HuH-7.5 (cell line): ENCODE measurements at places on chromosomes 2 and 18.

GRCh38 chr2:219000569-219000960 lies 7.3 kb upstream of the CRYBA2 start:
- no peak for DNase-seq

- DNase-seq: no peak
Measured at GRCh38 chr2:109537565-109538222, 76.1 kb downstream of the SEPTIN10 start.

- DNase-seq: no peak
Measured at GRCh38 chr2:44244135-44244871, 31.0 kb upstream of the SLC3A1 start.

- no peak for DNase-seq
Measured at GRCh38 chr2:62293490-62294271, 97.8 kb downstream of the B3GNT2 start.

- DNase-seq: no peak
Measured at GRCh38 chr2:222504191-222504590, 79.8 kb downstream of the SGPP2 start.

DNA sequence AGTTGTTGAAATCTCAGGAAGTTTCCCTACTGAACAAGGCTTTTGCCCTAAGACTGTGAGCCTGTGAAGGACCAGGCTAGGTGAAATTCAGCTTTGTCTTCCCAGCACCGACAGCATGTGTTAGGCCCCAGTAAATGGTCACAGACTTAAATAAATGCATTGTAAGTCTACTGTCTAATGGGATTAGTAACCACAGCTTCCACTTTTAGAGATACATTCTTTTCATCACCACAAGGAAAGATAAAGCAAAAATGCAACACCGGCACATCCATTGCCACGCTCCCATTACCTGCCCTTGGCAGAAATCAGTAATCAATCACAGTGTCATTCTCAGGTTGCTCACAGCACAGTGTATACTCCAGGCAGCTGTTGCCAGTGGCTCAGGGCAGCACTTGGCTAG lies 59.3 kb downstream of the CRACDL start:
- no peak for DNase-seq

- DNase-seq: no peak
Measured at GRCh38 chr2:239664216-239664810, 263.5 kb upstream of the HDAC4 start.

DNA sequence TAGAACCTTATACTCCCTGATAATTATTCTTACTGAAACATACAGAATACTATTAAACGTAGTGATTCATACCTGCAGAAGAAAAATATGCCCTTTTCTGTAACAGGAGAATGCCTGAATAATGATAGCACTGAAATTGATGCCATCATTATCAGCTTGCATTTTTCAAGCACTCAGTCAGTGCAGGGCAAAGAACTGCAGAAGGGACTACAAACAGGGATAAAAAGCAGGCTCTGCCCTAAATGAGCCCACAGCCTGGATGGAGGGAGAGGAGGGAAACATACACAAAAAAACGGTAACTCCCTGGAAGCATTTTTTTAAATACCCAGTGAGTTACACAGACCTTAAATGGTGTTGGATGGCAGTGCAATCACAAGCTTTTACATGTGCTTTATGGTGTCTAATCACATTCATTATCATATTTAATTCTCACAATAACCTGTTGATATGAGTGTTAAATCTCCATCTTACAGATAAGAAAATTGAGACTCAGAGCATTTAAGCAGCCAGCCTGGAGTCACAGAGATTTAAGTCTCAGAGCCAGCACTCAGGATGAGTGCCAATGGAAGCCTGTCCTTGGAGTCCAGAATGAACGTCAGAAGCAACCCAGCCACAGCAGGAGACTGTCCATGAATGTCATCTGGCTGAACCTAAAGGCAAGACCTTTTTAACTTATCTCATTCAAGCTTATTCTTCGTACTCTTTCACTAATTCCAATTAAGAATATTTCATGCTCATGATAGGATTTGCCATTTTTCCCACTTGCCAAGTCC lies 139.3 kb upstream of the CTNNA2 start:
- DNase-seq: no peak

DNA sequence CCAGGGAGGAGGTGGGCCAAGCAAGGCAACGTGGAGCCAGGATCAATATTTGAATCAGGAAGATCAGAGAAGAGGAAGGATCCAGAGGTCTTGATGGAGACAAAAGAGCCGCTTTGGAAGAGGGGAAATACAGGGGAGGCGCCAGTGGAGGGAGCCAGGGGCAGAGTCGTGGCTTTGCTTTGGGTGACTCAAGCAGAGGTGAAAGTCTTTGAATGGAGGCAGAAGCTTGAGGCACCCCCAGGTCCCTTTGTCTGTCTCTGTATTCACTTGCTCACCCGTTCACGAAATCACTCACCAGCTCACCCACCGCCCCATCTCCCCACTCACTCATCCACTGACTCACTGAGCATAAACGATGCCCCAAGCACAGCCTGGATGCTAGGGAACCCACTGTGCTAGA lies 134.1 kb downstream of the ACOXL start:
- no peak for DNase-seq

GRCh38 chr2:132670496-132671150 lies 618 bp upstream of the LYPD1 start:
- peak; percentile 22 for DNase-seq

DNA sequence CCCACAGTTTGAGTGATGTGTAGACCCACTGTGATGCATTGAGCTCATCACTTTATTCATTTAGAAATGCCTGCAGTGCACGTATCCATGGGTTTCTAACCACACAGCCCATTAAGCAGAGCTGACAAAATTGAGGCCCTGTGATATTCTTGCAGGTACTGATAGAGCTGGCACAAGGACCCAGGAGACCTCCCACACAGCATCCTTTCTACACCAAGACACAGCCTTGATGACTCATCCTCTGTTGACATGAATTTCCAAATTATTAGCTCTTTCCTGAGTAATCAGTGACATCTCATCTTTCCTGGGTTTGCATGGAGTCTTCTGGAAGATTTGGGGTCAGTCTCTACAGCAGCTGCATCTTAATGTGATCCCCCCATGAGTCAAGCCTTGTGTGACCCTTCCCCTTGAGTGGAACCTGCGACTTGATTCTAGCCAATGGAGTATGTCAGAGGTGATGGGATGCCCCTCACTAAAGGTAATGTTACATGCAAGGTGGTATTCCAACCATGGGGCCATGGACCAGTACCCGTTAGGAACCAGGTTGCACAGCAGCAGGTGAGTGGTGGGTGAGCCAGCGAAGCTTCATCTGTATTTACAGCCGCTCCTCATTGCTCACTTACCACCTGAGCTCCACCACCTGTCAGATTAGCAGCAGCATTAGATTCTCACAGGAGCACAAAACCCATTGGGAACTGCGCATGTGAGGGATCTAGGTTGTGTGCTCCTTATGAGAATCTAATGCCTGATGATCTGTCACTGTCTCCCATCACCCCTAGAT lies 181.1 kb upstream of the ARL4C start:
- no peak for DNase-seq

DNA sequence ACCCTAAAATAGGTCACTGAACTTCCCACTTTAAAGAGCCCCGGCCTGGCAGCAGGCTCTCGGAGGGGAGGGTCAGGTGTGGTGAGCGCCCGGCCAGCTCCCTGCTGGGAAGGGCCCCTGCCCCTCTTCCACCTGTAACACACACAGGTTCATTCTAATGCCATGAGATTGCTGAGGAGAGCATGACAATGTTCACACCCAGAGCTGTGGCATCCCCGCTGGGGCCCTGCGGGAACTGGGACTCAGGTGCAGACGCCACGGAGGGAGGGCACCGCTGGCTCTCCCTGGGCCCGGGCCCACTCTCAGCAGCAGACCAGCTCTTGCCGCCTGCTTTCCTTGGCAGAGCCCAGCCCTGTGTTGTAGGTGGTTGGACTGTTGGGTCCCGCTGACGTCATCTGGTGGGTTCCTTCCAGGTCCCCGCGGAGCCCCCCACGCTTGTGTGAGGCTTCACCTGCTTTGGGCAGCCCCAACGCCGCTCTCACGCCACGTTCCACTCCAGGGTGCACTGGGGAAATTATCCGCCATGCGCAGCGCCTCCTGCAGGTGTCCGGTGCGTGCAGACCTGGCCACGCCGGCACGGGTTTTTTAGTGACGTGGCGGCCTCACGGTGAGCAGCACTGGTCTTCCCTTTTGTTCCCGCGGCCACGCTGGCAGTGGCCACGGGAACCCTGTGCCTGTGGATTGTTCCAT lies 50.4 kb upstream of the KCNG2 start:
- no peak for DNase-seq

- DNase-seq: no peak
Measured at GRCh38 chr2:62686012-62686685, 19.4 kb upstream of the EHBP1 start.

DNA sequence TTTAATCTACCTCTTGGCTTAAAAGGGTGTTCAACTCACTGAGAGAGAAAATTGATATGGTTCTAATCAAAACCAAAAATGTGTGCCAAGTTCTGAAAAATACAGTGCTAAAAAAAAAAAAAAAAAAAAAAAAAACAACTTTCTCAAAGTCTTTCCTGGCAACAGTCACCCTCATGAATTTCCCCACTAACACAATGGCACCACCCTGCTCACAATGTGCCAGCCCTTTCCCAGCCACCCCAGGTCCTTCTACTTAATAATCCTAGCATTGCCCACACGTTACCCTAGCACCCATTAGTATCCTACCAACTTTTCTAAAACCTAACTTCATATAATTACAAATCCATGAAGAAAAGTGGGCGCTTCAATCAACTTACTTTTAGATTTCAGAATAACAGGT lies 106.4 kb downstream of the AFF3 start:
- no peak for DNase-seq

DNA sequence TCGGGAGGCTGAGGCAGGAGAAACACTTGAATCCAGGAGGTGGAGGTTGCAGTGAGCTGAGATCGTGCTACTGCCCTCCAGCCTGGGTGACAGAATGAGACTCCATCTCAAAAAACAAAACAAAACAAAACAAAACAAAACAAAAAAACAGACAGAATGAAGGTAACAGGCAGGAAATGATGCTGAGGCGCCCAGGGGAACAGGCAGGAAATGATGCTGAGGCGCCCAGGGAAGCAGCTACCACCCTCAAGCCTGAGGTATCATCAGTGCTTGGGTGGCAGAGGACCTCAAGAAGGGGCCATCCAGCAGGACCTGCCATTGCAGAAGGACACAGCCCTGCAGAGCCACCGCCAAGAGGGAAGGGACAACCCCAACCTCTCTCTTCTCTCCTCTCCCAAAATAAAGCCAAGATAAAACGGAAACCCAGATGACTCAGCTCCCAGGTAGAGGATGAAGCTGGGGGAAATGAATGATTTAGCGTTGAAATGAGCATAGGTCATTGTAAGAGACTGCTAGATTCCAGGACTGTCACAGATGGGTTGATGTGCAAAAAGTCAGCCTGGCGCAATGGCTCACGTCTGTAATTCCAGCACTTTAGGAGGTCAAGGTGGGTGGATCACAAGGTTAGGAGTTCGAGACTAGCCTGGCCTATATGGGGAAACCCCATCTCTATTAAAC lies 19.3 kb downstream of the SOWAHC start:
- no peak for DNase-seq

GRCh38 chr2:12205086-12205485 lies 458.7 kb downstream of the LPIN1 start:
- DNase-seq: no peak

GRCh38 chr2:27916293-27916995 lies 25.9 kb downstream of the BABAM2 start:
- no peak for DNase-seq

DNA sequence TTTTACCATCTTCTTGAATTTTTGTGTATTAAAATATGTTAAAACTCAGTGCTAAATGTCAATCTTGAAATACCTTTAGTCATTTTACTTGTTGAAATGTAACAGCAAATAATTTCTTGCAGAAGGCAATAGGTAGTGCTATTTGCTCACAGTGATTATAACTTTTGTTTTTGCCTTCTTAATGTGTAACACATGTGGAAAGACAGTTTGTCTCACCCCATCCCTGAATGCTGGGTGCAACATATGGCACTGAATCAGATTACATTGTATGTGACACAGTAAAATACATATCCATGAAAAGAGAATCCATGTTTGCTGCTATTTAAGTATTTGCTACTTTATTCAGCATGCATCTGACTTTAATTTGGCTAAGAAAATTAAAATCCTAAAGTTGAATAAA lies 35.3 kb downstream of the FRZB start:
- no peak for DNase-seq

GRCh38 chr2:223041527-223042109 lies 10.4 kb upstream of the KCNE4 start:
- DNase-seq: no peak
